Activated naive CD4-positive, alpha-beta T cell treated with anti-CD3 and anti-CD28 coated beads, Interleukin-2, amount 10 ng/mL, durations not matched to agents 7 days and 5 days (primary cell): ENCODE measurements at places on chromosomes 12 and 14.

GRCh38 chr12:18165422-18165871, 75.5 kb upstream of the RERGL start:
- no peak for DNase-seq

DNA sequence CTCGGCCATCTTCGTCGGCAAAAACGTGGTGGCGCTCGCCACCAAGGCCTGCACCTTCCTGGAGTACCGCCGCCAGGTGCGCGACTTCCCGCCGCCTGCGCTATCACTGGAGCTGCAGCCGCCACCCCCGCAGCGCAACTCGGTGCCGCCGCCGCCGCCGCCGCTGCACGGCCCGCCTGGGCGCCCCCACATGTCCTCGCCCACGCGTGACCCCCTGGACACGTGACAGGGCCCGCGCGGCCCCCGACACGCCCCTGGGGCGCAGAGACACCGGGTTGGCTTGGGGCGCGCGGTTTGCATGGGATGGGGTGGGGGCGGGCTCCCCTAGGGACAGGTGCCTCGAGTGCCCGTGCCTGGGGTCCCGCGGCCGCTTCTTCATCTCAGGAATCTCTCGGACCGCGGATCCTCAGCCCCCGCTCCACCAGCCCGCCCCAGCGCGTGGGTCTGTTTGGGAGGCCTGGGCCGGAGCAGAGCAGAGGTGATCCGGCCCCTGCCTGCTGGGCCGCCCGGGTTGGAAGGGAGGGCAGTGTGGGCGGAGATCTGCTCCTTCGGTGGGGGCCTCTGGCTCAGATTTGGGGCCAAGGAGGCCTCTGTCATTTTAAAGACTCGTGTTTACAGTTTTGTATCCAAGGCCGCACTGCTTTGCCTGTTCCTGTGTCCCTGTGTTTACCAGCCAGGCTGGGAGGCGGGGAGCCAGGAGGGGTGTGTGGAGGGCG, 3.3 kb downstream of the TMEM121 start:
- peak; percentile 65 for DNase-seq

DNA sequence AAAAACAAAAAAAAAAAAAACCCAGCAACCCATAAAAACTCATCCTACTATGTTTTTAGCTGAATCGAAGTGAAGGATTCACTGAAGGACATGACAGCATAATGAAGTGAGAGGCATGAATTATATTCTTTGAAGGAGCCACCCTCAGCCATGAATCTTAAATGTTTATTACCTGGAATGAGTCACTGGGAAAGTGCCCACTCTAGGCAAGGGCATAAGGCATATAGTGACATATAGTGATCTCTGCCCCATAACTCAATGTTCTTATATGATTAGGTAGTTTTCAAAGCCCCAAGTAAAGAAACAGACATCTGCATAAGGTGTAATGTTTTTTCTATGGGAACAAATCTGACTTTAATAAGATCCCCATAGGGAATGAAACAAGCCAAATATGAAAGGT, 79.9 kb downstream of the MDGA2 start:
- no peak for DNase-seq

DNA sequence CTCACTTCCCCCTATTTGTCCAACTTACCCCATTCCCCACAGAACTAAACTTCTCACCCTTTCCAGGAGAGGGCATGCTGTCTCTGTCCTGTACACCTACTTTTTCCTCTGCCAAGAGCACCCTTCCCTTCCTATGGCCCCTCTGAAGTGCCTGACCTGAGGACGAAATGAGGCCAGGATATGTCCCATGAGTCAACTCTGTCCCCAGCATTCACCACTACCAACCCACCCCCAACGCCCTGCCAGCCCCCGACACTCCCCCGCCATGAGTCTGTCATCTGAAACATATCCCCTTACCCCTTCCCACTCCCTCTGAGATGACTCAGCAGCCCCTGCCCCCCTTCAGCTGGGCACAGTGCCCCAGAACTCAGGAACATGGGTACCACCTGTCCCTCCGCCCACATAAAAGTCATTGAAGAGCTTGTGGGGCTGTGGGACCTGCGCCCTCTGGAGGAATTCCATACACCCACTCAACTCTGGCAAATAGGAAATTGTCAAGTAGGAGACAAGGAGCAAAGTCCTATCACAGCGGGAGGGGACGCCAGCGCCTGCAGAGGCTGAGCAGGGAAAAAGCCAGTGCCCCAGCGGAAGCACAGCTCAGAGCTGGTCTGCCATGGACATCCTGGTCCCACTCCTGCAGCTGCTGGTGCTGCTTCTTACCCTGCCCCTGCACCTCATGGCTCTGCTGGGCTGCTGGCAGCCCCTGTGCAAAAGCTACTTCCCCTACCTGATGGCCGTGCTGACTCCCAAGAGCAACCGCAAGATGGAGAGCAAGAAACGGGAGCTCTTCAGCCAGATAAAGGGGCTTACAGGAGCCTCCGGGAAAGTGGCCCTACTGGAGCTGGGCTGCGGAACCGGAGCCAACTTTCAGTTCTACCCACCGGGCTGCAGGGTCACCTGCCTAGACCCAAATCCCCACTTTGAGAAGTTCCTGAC, 26.3 kb downstream of the ITGA7 start:
- no peak for DNase-seq

DNA sequence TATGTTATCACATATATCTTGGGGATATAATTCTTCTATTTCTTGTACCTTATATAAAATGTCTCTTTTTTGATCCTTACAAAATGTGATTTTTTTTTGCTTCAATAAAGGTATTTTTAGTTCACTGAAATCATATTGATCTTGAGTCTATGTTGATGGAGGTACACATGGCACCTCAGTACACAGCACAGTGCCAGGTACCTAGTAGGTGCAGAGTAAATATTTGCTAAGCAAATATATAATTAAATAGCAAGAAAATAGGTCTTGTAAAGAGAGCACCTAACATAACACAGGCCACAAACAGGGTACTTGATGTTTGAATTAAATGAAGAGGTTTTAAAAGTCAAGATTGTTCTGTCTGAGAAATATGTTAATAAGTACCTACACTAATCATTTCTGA, 69.7 kb downstream of the CIT start:
- DNase-seq = no peak

GRCh38 chr12:69497308-69498026, 27.3 kb downstream of the FRS2 start:
- peak; percentile 22 for DNase-seq

DNA sequence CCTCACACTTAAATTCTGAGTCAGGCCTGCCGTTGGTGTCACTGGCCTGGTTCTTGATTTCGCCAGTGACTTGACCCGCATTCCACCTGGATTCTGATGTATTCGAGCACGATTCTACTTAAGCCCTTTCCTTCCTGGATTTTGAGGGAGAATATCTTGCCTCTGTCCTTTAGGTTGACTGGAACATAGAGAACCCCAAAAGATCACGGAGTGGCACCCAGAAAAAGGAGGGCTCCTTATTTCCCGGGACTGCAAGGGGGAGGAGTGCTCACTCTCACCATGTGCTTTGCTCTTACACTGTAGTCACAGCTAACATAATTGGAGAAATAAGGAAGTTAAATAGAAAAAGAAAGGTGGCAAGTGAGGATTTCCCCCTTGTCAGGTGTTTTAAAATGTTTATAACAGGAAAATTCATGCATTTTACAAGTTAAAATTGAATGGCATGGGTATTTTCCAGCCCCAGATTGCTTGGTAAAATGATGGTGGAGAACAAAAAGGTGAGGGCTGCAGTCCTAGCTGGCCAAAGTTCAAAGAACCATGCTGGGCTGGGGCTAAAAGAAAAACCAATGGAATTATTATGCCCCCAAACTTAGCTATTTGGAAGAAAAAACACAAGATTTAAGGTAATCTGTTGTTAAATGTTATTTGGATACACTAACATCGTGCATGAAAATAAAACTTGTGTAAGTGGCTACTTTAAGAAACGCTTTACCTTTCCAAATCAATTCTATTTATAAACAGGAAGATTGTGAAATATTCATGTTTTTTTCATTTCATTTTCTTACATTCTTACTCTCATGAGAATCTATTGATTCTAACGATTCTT, 8.9 kb downstream of the FOXA1 start:
- no peak for DNase-seq
